IMR-90 (cell line): ENCODE measurements at places on chromosomes 11 and 22. TPM values are rescaled to one million over a fixed set of nuclear protein-coding genes. Genes with fewer than 3 reads are reported as not detected.

- peak; percentile 13 for DNase-seq
These were observed 185.7 kb downstream of the BLID start for GRCh38 chr11:121930004-121930965.

- no peak for DNase-seq
These were observed 19.6 kb upstream of the DLAT start for GRCh38 chr11:112005422-112006094.

DNA sequence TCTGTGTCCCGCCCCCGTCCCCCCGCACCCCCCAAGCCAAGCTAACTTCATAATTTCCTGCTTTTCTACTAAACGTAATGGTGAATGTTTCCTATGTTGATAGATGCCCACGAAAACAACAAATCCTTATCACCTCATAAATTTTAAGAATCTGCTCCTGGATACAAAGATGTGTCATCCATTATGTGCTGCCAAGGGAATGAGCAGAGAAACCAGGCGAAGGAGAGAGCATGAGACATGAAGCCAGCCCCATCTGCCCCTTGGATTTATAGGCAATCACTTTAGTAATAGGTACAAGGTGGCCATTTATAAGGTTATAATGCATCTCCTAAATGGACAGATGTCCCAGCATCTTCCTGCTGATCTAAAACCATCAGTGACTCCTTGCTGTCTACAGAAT lies 30.3 kb downstream of the LAYN start:
- no peak for DNase-seq

Gene PES1
- total RNA-seq = 118 and 142 TPM in 2 replicates

Gene E2F8
- total RNA-seq = 1.1 TPM in 2 replicates

DNA sequence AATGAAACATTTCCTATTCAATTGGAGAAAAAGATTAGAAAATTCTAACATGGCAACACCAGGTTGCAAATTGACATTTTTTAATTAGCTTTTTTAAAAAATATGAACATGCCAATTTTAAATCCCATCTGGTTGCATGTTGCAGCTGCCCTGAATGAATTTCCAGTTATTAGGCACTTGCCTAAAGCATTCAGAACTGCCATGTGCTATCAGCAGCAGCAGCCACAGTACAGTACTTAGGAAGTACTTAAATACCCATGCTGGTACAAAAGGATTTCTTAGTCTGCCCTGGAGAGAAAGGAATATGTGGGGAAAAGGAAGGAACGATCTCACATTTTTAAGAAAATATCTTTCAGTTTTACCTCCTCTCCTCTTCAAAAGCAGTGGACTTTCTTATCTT lies 46.2 kb downstream of the FAM168A start:
- no peak for DNase-seq

DNA sequence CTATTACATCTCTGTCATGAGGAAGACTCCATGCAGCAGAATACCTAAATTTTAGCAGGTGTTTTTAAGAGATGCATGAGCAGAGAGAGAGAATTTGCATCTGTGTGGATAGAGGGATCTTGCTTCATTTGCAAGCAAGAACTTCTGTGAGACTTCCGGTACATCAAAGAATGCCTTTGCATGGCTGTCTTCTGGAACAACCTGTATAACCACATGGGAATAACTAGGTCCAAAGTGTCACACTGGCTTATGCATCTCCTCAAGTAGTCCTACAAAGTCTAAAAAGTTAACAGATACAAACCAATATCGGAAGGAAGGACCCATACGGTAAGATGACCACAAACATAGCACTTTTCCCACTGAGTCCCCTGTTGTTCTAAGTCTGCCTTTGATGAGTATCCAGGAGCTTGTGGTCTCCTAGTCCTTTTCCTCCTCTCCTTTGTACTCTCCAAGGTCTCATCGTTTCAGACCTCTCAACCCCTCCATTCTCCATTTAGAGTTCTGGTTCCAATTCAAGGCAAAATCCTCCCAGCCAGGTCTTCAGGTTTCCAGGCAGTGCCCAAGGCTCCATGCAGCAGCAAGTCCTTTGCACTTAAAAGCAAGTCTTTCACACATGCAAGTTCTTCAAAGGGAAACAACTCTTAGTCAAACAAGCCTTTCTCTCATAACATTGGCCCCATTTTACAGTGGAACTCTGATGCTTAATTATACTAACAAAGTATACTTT lies 581.7 kb upstream of the ARHGAP42 start:
- no peak for DNase-seq

DNA sequence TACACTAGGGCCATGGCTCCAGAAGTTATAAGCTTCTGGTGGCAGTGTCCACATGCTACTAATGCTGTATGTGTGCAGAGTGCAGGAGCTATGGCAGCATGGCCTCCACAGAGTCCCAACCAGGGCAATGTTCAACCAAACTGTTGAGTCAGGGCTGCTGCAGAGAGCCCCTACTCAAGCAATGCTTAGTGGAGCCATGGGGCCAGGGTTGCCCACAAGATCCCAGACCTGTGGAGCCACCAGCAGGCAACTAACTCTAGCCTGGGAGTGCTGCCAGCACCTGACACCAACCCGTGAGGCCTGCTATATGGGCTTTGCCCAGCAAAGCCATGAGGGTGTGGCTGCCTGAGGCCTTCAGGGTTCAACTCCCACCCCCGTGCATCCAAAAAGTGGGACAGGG lies 655.2 kb downstream of the TBC1D22A start:
- no peak for DNase-seq

Gene NAV2
- total RNA-seq = 4.5 and 4.7 TPM in 2 replicates

Gene OR8J3
- total RNA-seq = not detected in 2 replicates

DNA sequence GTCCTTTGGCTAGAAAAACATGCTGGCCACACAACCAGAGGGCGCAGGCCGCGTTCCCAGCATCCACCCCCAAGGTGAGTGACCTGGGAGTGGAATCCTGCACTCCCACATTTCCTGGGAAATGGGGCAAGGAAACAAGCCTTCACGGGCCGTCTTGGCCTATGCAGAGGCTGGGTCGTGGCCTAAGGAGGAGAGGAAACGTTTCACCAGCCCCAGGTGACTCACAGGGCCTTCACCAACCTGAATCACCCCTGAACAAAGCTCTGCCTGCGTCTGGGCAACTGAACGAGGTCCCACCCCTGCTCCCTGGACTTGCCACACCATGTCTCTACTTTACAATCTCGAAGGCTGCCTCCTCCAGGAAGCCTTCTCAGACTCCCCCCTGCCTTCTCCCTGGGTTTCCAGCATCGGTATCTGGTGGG lies 13.2 kb downstream of the MYH9 start:
- peak; percentile 77 for DNase-seq

- DNase-seq = peak; percentile 79
These were observed 27.4 kb upstream of the MALAT1 start for GRCh38 chr11:65471447-65471891.

DNA sequence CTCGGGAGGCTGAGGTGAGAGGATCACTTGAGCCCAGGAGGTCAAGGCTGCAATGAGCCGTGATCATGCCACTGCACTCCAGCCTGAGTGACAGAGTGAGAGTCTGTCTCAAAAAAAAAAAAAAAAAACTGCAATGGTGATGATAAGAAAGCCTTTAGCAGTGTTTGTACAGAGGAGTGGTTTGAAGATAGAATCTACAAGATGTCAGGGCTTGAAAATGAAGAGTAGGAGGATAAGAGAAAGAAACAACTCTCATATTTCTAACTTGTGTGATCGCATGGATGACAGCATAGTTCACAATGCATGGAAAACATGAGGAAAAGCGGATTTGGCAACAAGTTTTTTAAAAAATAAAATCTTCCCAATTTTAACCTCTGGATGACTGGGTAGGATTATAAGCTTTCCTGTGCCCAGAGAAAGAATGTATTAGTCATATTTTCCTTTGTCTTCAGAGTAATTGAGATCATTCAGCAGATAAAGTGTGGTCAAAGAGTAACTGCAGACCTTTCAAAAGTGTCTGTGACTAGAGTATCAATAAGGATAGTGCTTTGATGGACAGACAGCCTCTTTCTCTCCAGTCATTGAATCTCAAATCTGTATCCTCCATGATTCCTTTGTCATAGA lies 328.1 kb downstream of the CASP12 start:
- DNase-seq = no peak

- DNase-seq = no peak
These were observed 743 bp upstream of the RCE1 start for GRCh38 chr11:66842501-66842895.

Gene SLC7A4
- not detected in 2 replicates for total RNA-seq

GRCh38 chr11:69643646-69644045 lies 2.7 kb downstream of the CCND1 start:
- DNase-seq = no peak

GRCh38 chr22:25147642-25147928 lies 52.1 kb upstream of the CRYBB3 start:
- DNase-seq = no peak

Gene ADM
- 328 and 559 TPM in 2 replicates for total RNA-seq

- DNase-seq = peak; percentile 2
These were observed 789 bp downstream of the RPS13 start for GRCh38 chr11:17076517-17077239.

GRCh38 chr22:32951807-32952153 lies 106.4 kb downstream of the SYN3 start:
- DNase-seq = no peak

- peak; percentile 96 for DNase-seq
These were observed 378.7 kb downstream of the NTM start for GRCh38 chr11:131749101-131749500.

GRCh38 chr11:61049859-61050258 lies 52.4 kb upstream of the CD5 start:
- DNase-seq = no peak

GRCh38 chr11:20844630-20845029 lies 175.2 kb downstream of the NELL1 start:
- DNase-seq = no peak

DNA sequence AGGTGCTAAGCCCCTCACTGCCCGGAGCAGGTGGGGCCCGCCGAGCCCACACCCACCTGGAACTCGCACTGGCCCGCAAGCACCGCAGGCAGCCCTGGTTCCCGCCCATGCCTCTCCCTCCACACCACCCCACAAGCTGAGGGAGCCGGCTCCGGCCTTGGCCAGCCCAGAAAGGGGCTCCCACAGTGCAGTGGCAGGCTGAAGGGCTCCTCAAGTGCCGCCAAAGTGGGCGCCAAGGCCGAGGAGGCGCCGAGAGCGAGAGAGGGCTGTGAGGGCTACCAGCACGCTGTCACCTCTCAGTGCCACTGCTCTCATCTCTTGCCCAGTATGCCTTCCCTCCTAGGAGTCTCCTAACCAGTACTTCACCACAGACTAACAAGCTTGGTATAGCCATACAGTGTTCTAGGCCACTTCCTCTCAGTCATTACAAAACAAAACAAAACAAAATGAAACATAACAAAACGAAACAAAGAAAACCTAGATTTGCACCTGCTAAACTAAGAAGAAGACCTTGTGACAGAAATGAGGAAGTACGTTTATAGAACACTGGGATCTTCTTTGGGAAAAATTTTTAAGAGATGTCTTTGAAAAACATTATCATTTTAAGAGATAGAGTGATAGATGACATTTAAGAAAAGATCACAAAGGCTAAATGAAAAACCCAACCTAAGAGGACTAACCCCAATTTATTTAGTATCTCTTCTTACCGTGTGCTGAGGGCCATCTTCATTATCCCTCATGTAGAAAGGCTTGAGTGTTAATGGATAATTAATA lies 47.7 kb upstream of the GAB2 start:
- DNase-seq = no peak

- no peak for DNase-seq
These were observed 37.6 kb downstream of the ZNF195 start for GRCh38 chr11:3341298-3341697.

DNA sequence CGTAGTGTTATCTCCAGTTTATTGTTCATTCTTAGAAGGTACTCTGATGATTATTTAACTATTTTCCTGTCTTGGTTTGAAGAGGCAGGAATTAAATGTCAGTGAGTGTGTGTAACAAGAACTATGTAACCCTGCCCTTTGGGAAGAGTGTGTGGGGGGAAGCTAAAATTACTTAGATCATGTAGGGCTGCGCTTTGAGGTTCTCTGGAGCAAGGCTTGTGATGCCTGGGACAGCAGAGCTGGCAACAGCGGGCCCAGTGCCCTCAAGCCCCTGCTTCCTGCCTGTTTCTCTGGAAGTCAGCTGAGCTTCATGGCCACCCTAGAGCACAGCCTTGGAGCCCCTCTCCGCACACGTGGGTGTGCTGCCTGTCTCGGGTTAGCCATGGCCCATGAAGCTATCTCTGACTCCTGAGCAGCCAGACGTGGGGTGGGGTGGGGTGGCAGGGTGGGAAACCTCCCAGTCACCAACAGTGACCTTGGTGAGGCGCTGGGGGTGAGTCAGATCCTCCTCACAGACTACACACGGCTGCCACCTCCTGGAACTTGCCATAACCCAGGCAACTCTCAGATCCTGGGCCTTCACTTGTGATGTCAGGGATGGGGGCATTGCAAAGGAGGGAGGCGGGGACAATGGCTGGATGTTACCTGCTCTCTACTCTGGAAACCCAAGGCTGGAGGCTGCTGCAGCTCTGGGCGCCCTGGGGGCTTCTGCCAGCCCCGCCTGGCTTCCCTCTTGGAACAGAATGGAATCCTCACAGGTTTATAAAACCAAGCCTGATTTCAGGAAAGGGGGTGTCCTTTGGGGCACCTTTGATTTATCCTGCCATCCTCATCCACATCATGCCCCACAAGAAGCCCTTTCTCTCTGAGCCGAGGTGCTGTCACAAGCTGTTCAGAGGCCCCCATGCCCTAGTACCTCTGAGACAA lies 88.6 kb downstream of the SNX19 start:
- DNase-seq = peak; percentile 82

DNA sequence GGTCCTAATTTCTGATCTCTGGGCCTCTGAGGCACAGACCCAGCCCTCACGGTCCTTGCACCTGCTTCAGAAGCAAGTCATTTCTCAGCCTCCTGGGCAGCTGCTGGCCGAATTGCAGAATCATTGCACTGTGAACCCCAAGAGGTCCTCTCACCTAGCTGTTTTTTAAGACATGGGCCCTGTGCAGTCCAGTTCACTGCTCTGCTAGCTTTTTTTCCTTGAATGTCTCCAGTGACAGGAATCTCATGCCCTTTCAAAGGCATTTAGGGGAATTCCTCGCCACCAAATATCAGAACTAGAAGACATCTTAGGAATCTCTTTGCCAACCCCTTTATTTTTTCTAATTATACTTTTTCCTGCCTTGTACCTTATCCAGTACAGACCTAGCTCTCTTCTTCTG lies 35.6 kb upstream of the TP53I11 start:
- no peak for DNase-seq

Gene KDELR3
- total RNA-seq = 192 and 224 TPM in 2 replicates

Gene DBX1
- total RNA-seq = not detected in 2 replicates

Gene IFITM1
- 14.4 and 24.2 TPM in 2 replicates for total RNA-seq

Gene PGA5
- not detected in 2 replicates for total RNA-seq

- DNase-seq = no peak
These were observed 23.7 kb upstream of the MS4A6A start for GRCh38 chr11:60206616-60207015.

DNA sequence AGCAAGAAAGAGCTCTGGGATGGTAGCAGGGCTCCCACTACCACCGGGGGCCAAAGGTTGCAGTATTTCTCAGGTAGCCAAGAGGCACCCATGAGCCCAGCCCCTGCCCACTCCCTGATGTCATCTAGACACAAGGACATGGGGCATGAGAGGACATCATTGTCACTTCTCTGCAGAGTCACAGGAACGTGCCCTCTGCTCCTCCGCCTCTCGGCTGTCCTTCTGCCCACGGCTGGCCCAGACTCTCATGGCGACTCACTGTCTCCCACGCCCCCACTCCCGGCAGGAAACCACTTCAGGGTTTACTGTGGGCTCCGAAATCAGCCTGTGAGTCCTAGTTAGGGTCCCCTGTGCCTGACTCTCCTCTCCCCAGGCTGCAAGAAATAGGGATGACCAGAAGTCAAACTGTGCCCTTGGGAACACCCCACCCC lies 1.8 kb upstream of the GAL start:
- peak; percentile 24 for DNase-seq

GRCh38 chr11:11397036-11397415 lies 44.0 kb upstream of the CSNK2A3 start:
- DNase-seq = peak; percentile 16
